Activated T-cell treated with anti-CD3 and anti-CD28 coated beads for 48 hours (primary cell): ENCODE measurements at places on chromosomes 6 and 20.

DNA sequence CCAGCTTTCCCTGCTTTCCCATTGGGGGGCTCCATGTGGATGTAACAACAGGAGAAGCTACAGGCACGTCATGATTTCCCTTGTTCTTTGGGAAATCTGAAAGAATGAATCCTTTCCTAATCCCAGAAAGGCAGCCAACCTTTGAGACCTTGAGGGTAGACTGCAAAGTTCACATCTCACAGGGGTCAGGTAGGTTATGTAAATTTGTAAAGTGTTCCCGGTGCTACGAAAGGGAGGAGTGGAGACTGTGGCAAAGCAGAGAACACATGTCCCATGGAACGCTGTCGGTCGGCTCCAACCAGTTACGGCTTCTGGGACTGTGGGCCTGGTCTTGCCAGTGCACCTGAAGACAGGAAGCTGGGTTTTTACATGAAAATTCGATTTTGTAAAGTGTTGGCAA lies 85.1 kb downstream of the RSPH3 start:
- DNase-seq: no peak

- no peak for DNase-seq
Observed at GRCh38 chr20:32638848-32639247, 34.9 kb downstream of the C20orf203 start.

GRCh38 chr6:163474581-163474980 lies 60.1 kb downstream of the QKI start:
- DNase-seq: no peak

- DNase-seq: no peak
Observed at GRCh38 chr6:97665446-97665845, 382.4 kb upstream of the MMS22L start.

- DNase-seq: no peak
Observed at GRCh38 chr20:62711703-62712101, 3.1 kb downstream of the NTSR1 start.

GRCh38 chr20:1272368-1273100 lies 6.4 kb downstream of the SNPH start:
- no peak for DNase-seq

GRCh38 chr20:24460712-24461111 lies 8.7 kb upstream of the SYNDIG1 start:
- DNase-seq: no peak

DNA sequence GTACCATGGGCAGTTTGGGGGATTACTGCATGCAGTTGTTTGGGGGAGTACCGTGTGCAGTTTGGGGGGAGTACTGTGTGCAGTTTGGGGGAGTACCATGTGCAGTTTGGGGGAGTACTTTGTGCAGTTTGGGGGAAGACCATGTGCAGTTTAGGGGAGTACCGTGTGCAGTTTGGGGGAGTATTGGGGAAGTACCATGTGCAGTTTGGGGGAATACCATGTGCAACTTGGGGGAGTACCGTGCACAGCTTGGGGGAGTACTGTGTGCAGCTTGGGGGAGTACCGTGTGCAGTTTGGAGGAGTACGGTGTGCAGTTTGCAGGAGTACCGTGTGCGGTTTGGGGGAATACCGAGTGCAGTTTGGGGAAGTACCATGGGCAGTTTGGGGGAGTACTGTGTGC lies 22.3 kb downstream of the CDH4 start:
- DNase-seq: no peak

GRCh38 chr6:111263837-111264236 lies 176.5 kb downstream of the SLC16A10 start:
- no peak for DNase-seq

DNA sequence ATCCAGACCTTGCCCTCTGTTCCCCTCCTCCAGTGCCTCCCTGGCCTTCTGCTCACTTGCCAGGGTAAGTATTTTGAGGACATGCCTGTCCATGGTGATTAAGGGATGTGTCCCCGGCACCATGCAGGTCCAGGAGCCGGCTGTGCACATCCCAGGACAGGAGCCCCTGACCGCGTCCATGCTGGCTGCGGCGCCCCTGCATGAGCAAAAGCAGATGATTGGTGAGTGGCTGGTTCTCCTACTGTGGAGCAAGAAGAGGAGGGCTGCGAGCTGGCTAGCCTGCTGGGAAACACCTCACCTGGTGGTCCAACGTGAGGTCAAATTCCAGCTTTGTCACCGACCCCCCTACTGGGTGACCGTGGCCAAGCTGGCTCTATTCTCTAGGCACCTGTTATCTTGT lies 23.7 kb downstream of the TOMM34 start:
- DNase-seq: no peak

- peak; percentile 61 for DNase-seq
Observed at GRCh38 chr6:167826230-167826895, 348 bp upstream of the AFDN start.

- peak; percentile 66 for DNase-seq
Observed at GRCh38 chr6:16322666-16323312, 84.4 kb downstream of the GMPR start.

DNA sequence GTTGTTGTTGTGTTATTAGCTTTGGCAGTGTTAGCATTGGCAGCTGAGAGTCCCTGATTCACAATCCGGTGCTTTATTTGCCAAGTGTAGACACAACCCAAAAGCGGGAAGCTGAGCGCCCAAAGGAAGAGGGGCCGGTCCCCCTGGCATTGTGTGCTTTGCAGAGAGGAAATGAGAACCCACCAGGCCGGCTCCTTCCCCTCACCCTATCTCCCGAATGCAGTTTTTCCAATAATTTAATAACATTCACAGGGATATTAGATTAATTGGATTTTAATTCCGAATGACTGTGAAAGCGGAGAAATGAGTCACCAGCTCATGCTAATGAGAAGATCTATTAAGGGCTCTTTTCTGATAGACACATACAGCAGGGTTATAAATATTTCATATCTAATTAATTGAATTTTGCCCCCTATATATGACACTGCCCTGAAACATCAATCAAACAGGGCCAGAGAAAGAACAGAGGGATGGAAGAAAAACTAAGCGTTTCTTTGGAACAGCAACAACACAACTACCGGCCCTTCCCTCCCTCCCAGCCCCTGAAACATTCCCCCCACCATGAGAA lies 143.8 kb downstream of the MBOAT1 start:
- no peak for DNase-seq

GRCh38 chr6:99099243-99099642 lies 151.5 kb upstream of the FBXL4 start:
- no peak for DNase-seq

DNA sequence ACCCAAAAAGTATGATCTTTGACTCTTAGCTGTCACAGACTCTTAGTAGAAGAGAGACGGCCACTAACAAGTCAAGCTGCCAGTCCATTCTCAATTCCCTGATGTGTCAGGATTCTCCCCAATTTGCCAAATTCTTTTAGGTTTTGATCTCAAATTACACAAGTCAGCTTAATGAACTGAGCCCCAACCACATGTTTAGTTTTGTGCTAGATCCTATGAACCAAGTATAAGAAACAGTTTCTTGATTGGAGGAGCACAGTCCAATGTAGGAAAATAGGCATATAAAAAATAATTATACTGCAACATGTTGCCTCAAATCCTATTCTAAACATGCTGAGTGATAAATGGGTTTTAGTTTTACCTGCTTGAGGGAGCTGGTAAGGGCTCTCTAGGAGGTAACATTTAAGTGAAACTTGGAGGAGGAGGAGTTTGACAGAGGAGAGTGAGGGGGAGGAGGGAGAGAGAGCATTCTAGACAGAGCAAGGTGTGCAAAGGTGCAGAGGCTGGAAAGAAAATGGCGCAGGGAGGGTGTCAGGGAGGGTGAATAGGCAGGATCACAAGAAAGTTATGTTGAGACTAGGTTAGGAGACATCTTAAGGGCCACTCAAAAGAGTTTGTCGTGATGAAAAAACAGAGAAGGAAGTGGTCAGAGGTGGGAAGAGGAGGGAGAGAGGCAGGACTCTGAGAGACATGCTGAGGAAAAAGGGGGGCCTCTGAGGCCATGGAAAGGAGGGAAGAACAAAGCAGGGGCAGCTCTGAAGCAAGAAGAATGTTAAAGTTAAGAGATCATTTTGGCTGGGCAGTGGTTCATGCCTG lies 22.8 kb upstream of the FAM83C start:
- DNase-seq: no peak

- no peak for DNase-seq
Observed at GRCh38 chr6:43970068-43970912, 157.0 kb downstream of the MRPL14 start.

DNA sequence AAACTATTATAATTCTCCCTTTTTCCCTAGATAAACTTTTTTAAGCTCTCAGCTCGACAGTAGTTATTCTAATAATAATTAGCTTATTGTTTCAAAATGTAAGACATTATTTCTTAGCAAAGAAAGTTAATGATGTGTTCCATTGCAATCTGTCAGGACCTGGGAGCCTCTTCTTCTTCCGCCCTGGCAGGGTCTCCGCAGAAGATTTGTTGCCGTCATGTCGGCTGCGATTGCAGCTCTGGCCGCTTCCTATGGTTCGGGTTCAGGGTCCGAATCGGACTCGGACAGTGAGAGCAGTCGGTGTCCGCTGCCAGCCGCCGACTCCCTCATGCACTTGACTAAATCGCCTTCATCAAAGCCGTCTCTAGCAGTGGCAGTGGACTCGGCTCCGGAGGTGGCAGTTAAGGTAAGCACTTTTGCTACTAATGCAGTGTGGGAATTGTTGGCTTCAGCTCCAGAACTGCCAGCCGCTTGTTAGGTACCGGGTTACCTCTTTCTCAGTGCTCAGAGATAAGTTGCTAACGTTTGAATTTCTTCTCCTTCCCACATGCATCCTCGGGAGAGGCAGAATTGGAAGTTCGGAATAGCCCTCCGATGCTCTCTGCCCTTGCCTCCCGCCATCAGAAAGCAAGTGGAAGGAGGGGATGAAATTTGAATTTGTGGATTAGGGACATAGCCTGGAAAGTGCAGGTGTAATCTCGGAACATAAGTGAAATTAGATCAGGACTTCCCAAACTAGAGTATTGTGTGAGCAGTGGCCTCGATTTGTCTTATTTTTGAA lies at the start of gene CDC40:
Gene CDC40, plus strand, starts transcription at position 200 of the 781 bp plus-strand sequence. Its CDS starts 18 bp downstream, at position 218.
- DNase-seq: peak; percentile 37

DNA sequence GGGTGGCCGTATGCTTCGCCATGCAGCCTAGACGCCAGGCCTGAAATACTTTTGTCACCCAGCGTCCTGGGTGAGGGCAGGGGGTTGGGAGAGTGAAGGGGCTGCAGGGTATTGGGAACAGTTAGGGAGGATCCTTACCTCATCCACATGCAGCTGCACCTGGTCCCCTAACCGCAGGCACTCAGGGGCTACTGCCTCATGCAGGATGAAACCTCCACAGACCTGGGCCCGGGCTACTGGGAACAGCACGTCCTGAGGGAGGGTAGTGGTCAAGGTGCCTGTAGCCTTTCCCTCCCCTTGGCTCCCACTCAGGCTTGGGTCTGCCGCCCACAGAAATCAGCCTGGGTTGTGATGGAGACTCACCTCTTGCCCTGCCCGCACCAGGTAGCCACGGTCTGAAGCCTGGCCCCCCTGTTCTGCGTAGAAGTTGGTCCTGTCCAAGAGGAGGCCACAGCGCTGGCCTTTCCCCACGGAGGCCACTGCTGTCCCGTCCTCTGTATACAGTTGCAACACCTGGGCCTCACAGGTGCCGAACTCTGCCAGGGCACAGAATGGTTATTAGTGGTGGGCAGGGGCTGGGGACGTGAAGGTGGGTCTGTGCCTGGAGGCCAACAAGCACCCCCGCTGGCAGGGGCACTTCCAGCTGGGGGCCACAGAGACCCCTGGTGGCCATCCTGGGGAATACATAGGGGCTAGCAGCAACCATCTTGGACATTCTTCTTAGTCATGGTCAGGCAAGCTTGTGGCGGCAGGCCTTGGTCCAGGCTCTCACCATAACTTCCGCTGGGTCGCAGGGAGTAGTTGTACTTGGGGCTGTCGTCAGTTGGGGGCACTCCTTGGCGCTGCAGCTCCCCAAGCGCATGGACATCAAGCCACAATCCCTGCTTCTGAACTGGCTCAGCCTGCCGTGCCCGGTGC lies 8.6 kb downstream of the AARS2 start:
- peak; percentile 32 for DNase-seq

DNA sequence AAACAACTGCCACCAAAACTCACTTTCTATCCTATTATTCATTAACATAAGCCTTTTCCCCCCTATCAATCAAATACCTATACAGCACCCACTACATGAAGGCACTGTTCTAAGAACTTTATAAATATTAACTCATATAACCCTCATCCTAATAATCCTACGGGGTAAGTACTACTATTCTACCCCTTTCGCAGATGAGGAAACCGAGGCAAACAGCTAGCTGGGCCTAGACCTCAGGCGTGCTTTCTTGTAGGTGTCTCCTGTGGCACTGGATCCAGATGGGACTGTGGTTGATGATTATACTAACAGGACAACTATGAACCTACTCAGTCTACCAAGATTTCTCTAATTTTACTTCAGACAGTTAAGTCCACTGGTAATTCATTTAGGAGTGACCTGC lies 131.6 kb downstream of the ZMYND8 start:
- no peak for DNase-seq

GRCh38 chr20:35845561-35845960 lies 73.7 kb downstream of the PHF20 start:
- no peak for DNase-seq

- DNase-seq: no peak
Observed at GRCh38 chr6:157966589-157966977, 15.1 kb upstream of the SYNJ2 start.

GRCh38 chr20:44056010-44056698 lies 130.8 kb downstream of the JPH2 start:
- peak; percentile 36 for DNase-seq

- no peak for DNase-seq
Observed at GRCh38 chr6:113161018-113161315, 696.2 kb upstream of the MARCKS start.

DNA sequence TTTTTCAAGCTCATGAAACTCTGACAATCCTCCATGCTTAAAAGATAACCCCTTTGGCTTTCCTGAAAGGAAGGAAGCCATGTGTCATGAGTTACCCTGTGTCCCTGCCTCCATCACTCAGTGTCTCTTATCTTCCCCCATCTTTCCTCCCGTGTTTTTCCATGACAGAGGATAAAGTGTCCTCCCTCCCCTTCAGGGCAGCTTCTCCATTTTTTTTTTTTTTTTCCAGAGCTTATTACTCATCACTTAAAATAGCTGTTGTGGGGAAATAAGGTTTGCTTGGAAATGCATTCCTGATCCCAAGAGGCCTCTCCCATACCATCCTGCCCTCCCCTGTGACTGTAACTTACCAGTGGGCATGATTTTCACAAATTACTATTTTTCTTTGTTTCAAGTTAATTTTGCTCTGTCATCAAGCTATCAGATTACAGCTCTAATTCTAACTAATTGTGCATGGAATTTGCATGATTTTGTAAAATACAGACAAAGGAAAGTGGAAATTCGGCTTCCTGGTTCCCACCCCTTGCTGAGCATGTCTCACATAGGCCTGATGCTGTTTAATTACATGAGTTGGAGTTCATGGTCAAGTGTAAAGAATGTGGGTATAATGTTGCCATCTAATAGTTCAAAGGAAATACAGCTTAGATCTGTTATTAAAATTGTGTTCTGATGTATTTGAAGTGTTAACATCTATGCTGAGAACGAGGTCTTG lies 614.5 kb upstream of the FLRT3 start:
- no peak for DNase-seq
